Retina (tissue), 1 donor: ENCODE measurements at places on chromosomes 2 and 18.
A peak's percentile ranks its signal among the peaks of the same experiment; 100 is the strongest.

DNA sequence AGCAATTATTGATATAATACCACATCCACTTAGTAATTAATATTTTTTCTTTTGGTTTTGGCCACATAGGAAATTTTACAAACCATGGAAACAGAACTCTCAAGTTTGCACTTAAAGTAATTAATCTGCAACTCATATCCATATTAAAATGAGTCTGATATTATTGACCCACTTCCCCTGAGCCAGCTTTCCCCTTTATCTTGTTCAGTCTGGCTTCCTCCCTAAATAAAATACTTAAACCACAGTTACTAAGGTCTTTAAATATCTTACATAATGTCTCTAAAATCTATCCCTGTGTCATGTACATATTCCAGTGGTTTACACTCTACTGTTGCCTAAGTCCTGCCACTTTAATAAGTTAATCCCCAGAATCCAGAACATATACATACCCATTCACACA lies 564.9 kb upstream of the FSHR start:
- DNase-seq, result no peak

DNA sequence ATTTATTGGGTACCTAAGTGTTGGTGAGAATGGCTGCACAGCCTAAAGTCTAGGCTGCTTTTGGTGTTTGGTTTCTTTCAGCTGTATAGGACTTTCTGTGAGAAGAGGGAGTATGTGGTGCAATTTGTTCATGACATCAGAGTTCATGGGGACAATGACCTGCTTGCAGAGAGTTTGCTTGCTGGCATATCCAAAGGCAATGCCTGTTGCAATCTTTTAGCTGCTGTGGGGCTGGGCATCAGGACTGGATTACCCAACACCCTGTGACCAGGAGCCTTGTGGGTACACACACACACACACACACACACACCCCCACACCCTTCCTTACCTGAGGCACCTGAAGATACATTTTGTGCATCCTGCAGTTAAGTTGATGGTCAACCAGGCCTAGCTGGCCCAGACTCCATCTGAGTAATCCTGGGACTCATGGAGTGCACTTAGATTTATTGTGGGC lies 68.4 kb downstream of the LIPG start:
- DNase-seq, result no peak

DNA sequence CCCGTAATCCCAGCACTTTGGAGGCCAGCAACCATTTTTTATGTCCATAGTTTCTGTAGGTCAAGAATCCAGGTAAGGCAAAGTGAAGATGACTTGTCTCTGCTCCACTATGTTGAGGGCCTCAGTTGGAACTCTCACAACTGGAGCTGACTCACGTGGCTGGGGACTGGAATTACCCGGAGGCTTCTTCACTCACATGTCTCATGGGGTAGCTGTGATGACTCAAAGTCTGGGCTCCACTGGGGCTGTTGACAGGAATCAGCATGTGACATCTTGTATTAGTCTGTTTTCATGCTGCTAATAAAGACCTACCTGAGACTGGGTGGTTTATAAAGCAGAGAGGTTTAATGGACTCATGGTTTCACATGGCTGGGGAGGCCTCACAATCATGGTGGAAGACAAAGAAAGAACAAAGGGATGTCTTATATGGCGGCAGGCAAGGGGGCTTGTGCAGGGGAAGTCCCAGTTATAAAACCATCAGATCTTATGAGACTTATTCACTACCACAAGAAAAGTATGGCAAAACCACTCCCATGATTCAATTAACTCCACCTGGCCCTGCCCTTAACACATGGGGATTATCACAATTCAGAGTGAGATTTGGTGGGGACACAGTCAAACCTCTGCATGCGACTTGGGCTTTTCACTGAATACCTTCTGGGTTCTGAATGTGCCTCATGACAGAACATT lies 7.8 kb upstream of the PPP1R1C start:
- DNase-seq, result no peak

DNA sequence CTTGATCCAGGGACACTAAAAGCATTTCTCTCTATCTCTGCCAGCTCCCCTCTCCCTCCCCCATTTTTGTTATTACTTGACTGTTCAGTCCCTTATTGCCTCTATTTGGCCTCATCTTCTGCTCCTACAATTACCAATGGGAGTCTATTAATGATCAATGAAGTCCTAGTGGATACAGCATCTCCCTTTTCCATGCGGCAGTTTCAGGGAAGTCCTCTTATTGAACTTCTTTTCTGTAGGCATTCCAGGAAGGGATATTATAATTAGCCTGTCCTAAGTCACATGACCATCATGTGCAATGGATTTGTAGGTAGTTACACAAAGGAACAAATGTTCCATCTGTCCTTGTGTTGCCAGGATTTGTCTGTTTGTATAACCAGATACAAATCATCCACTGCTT lies 495.1 kb upstream of the CNTNAP5 start:
- no peak for DNase-seq

GRCh38 chr2:126778561-126779501 lies 119.9 kb upstream of the TEX51 start:
- peak; percentile 61 for DNase-seq

- DNase-seq, result no peak
Observed at GRCh38 chr2:165791421-165792103, 2.5 kb downstream of the GALNT3 start.

DNA sequence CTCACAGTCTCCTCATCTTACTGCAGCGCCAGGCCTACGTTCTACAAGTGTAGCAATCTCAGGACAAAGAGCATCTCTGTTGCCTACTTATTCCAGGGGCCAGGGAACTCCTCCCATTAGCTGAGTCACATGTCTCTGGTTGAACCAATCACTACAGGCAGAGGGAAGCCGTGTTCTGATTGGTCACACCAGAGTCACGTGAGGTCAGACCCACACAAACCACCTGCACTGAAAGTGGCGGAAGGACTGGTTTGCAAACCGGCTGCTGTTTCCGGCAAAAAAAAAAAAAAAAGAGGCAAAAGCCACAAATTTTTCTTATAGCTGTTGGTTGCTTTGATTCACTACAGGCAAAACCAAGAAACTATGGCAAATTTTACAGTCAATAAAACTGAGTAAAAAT lies 21.9 kb upstream of the USP14 start:
- no peak for DNase-seq

- no peak for DNase-seq
Observed at GRCh38 chr18:21230436-21230835, 11.6 kb upstream of the GREB1L start.

GRCh38 chr2:1640301-1641135 lies 103.8 kb downstream of the PXDN start:
- no peak for DNase-seq

- peak; percentile 89 for DNase-seq
Observed at GRCh38 chr18:31102025-31102684, at the start of gene DSC2. TSS of gene DSC2 (minus strand) at chr18:31102421. CDS start at chr18:31101971, 450 bp downstream.

DNA sequence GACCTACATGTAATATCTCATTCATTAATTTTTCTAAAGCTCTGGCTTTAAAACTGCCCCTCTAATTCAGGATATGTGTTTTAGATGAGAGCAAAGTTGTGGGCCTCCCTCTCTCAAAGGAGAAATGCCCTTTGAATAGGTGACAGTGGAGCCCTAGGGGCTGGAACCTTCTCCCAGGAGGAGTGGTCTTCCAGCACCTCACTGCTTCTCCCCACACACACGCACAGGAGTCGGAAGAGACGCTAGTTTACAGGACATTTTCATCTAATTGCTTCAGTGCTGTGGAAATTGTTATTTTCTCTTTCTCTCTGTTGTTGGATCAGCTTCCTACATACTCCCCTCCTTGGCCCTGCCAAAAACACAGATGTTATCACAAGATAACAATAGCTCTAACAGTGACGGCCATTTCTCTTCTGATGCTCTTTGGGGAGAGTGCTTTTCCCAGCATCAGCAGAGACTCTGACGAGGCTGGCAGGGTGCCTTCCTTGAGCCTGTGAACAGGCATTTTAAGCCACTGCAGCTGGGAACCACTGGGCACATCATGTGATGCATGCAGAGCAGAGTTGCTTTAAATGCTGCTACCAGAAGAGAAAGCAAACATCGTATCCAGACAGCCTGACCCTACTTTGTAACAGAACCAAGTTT lies 209.4 kb upstream of the SP5 start:
- no peak for DNase-seq

GRCh38 chr2:86704459-86704971 lies 15.6 kb upstream of the RMND5A start:
- no peak for DNase-seq

DNA sequence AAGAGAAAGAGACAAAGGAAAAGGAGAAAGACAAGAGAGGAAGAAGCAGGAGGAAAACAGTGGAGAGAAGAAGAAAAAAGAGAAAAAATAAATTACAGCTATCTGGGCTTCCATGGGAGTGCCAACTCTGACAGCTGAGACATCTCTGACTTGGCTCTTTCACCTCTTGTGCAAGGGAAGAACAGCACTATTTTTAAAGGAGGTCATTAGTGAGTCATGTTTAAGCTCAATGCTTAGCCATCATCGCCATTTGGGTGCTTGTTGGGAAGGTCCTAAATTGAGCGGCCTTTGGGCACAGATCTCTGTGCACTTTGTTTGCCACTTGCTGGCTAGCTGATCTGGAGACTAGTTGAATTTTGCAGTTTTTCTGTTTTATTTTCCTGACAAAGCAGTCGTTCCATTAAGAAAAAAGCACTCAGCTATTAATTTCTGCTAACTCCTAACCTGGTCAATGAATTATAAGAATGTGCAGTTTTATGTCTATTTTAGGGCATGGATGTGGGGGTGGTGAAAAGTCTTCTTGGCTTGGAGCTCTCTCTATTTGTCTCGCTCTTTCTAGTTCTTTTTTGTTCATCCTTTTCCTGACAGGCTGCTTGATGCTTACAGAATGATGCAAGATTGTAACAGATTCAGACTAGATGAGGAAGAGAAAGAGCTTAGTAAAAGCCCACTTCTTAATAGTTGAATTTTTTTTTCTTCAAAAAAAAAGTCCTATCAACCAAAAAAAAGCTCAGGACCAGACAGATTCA lies 231.5 kb downstream of the SLC8A1 start:
- no peak for DNase-seq
